ENCODE measurements at places on chromosomes 3 and 15.

- no peak for DNase-seq
These were observed at the start of gene TMEM212 for GRCh38 chr3:171842864-171843518. Gene TMEM212, plus strand, starts transcription at chr3:171843349. Its CDS starts 35 bp downstream, at chr3:171843384.

DNA sequence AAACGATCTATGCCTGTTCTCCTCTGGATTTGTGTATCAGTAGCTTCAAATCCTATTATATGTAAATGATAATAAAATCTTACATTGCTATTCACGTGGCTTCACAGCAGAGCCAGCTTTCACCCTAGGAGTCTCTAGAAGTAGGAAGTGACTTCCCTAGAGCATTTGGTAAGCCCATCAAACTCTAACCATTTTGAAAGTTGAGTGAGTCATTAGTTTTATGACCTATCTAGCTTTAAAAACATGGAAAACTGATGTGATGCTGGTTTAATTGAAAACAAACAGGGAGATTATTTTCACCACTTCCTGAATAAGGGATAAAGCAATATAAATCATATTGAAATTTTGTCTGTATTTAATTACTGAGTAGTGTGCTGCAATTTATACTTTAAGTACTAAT lies 275.2 kb downstream of the EPHA6 start:
- DNase-seq: no peak

DNA sequence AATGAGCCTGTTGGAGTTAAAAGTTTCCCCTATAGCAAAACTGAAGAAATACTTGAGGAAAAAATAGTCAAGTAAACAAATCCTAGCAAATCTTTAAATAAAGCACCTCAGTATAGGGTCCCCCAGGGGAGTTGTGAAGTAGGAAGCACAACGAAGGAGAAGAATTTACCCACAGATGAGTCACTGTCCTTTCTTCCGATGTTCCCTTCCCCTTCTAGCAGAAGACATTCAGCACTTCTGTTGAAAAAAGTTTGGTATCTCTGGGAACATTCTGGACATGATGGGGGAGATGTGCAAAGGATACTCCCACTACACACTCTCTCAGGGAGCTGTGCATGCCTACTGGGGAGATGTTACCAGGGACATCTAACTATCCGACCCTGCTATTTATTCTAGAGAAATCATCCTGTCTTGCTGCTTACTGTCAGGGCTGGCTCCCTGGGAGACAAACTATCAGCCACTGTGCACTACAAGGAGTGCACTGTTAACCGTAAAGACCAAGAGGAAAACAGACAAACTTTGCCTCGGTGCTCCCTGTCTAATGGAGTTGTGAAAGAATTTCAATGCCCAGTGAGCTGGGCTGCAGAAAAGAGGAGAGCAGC lies 93.8 kb downstream of the RFTN1 start:
- no peak for DNase-seq

DNA sequence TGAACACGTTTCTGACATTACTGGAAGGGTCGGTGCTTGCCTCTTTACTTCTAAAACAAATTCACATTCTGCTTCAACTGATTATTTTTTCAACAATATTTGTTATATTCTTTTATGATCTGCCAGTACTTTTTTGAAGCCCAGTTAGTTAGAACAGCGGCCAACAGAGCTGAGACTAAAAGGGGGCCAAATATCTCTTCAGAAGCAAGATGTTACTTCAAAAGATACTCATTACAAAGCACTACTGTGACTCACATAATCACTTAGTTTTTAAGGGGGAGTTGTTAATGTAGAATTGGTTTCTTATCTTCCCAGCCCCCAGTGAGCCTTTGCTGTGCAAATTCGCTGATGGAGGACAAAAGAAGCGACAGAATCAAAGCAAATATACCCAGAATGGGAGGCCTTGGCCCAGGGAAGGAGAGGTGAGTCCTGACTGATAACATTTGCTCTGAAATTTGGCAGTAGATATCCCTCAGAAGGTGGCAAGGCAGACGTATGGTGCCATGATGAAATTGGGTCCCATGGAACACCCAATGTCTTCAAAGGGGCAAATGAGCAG lies 587.8 kb downstream of the RBMS3 start:
- no peak for DNase-seq

- no peak for DNase-seq
These were observed 1.4 kb downstream of the AHSG start for GRCh38 chr3:186614266-186614596.

All from NCI-H1092 (cell line).